ENCODE measurements at places on chromosomes 11 and 22.

GRCh38 chr11:33651555-33651954, 49.1 kb downstream of the C11orf91 start:
- DNase-seq, result no peak

GRCh38 chr11:74685905-74686304, 45.3 kb downstream of the CHRDL2 start:
- DNase-seq, result no peak

DNA sequence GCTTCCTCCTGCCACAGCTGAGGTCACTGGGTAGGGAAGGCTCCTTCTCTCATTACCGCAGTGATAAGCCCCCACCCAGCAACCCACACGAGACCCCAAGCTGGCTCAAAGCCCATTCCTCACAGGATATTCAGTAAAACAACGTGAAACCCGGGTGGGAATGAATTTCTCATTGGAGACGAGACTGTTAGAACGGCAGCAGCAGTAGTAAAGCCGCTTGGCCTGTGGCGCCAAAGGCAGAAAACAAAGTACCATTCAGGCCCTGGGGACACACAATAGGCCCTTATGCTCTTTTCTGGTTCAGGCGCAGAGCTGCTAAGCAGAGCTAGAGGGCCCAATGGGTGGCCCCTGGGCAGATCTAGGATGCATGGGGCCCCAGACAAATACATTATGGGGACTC, 45.3 kb downstream of the PC start:
- no peak for DNase-seq

DNA sequence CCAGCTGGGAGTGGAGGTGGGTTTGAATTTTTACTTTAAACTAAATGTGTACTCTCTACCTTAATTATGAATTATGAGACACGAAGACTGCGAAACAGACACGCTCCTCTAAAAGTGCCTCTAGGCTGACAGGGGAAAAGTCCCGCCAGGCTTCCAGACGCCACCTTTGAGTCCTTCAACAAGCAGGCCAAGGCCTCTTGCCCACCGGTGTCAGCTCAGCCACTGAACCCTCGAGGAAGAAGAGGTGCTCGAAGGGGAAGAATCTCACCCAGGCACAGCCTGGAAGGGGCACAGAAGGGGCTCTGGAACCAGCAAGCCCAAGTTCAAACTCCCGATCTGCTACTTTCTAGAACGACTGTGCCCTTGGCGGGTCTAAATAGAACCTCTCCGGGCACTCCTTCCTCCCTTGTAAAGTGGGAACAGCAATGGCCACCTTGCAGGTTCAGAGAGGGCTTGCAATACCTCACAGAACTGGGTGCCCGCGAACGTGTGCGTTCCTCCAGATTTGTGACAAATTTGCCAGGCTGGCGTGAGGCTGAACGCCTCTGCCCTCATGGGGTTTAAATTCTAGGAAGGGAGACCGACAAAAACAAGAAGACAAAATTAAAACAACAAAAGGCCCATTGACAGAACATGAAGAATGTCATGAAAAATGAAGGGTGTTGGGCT, 158.5 kb upstream of the GRK3 start:
- DNase-seq, result no peak

DNA sequence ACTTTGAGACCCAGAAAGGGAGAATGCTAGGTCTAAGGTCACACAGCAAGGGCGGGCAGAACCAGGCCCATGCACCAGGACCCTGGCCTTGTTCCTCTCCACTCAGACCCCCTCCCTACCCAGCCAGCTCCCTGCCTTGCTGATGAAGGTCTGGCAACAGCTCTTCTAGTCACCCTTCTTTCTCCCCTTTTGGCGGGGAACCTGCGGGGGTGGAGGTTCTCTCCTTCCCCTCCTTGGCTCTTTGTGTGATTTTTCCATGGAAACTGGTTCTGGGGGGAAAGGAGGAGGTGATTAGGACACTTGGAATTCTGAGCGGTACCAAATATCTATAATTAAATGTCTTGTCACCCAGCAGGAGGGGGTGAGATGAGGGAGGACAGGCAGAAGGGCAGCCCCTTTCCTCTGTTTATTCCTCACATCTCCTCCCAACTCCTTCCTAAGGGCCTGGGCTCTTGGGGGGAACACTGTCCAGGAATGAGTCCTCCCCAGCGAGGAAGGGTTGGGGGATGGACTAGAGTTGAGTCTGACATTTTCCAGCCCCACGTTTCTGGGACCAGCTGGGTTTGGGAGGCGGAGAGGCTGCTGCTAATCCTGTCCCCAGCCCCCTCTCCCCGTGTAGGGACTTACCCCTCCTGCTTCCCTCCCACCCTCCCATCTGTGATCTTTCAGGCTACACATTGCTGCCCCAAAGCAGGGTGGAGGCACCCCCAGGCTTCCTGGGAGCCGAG, 7.4 kb downstream of the ARHGEF17 start:
- no peak for DNase-seq

DNA sequence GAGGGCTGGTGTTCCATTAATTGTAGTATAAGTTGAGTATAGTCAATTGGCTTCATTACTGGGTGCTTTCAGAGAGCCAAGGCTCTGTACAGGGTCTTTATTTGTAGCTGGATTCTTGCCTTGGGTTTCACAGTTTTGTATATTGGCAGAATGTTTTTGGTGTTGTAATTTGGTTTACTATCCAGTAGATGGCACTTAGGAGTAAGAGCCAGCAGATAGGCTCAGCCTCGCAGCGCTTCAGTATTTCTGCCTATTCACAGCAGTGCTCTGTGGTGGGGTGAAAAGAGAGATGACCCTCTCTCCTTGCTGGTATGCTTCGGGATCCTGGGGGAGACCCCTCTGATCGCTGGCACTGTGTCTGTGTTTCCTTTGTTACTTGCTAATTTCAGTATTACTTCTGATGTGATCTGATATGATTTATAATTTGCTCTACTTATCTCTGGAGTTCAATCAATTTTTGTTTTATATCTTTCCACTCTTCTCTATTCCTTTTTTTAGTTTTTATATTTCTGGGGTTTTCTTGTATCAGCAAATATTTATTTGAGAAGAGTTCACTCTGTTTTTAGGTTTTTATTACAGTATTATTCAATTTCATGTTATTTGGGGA, 52.2 kb downstream of the ANO5 start:
- no peak for DNase-seq

GRCh38 chr22:21651521-21652009, 9.5 kb downstream of the SDF2L1 start:
- DNase-seq, result no peak

GRCh38 chr22:43129426-43130425, 13.5 kb downstream of the MCAT start:
- no peak for DNase-seq

GRCh38 chr11:120666121-120666639, 154.6 kb downstream of the GRIK4 start:
- no peak for DNase-seq

DNA sequence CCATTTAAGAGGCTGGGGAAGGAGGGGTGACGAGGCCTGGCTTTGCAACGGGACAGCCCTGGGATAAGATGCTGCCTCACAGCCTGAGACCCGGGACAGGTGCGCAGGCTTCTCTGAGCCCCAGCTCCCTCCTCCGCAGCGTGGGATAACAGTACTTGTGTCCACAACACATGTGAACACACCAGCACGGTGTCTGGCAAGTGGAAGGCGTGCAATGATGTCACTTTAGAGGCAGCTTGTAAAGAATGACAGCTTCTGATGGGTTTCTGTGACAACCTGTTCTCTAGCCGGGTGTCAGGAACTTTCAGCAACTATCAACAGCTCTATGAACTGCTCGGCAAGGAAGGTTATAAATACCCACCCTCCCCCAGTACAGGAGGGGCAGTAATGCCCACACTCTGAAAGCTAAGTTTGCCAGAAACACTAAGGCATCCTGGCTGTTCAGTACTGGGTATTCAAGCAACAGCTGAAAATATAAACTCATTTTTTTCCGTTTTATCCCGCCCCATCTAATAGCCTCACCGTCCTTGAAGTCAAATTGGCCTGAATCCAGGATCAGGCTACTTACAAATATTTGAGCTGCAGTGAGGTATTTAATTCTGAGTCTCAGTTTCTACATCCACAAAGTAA, 59.7 kb downstream of the MYH9 start:
- DNase-seq, result no peak

GRCh38 chr11:129410395-129410960, 34.8 kb downstream of the BARX2 start:
- no peak for DNase-seq

- no peak for DNase-seq
These were observed 5.6 kb downstream of the PIM3 start for GRCh38 chr22:49966041-49966773.

Data from cerebellar nuclear complex (tissue), 1 donor.